ENCODE measurements at places on chromosomes 1 and 21.

DNA sequence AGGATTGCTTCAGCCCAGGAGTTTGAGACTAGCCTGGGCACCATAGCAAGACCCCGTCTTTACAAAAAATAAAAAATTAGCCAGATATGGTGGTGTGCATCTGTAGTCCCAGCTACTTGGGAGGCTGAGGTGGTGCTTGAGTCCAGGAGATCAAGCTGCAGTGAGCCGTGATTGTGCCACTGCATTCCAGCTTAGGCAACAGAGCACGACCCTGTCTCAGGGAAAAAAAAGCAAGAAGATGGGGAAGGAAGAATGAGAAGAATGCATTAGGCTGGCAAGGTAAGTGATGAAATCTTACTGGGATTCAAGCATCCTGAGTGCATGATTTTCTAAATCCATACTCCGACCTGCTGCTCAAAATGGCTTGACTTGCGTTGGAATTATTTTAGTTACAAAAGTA, 6.8 kb downstream of the PCP4L1 start:
- no peak for DNase-seq

DNA sequence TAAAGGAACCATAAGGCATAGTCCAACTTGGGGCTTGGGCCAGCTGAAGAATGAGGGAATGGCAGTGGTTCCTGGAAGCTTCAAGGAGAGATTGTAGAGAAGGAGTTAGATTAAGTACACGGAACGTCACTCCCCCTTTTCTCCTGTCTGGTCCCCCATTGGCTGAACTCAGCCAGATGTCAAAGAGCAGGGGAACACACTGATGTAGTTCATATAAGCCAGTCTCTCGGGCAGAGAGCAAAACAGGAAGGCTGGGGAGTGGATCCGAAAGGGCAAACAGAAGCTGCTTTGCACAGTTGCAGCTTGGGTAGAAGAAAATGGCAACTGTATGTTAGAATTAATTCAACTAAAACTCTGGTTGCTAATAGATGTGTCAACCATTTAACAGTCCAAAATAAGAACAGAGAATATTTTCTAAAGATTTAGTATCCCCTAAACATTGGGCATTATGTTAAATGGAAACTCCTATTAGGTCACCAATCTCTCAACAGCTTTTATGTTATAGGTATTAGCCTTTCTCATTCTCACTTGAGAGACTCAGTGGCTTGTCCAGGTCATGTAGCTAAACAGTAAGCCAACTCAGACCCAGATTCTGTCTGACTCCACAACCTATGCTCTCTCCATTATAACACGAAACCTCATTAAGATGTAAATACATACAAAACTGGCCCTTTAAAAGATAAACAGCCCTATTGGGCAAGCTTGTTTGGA, 600.7 kb upstream of the USP24 start:
- no peak for DNase-seq

GRCh38 chr1:25906644-25907300, 553 bp upstream of the STMN1 start:
- no peak for DNase-seq

DNA sequence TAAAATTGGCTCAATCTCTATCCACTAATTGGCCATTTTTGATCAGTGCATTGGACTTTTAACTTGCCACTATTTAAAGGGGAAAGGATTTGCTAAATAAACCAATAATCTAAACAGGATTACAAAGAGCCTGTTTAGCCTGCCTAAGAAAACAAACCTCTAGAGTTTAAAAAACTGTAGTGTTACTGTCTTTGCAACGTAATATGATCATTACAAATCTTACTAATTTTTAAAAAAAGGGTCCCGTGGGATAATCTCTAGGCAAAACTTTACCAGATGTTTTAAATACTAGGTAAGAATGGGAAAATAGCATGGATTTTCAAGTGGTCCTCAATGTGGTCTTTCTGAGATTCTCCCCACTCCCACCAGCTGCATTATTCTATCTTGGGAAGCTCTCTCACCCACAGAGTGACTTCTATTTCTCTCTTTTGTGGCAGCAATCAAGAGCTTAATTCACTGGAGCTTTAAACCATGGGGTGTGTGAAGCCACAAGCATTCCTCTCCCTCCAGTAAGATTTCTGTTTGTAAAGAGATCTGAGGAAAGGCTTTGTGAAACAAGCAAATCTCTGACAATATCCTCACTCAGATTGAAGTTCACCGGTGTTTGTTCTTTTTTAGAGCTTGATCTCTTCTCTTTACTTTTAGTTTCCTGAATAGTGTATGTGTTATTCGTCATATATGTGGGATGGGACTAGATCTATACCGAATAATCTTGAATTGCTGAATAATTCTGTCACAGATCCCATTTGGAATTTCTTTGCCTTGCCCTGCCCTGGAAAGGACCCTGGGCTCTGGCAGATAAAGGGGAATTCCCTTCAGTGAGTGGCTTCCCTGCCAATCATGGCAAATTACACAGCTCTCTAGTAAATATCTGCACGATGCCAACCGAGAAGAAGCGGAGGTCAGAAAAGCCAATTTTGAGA, 132.2 kb downstream of the TLR5 start:
- DNase-seq = no peak

DNA sequence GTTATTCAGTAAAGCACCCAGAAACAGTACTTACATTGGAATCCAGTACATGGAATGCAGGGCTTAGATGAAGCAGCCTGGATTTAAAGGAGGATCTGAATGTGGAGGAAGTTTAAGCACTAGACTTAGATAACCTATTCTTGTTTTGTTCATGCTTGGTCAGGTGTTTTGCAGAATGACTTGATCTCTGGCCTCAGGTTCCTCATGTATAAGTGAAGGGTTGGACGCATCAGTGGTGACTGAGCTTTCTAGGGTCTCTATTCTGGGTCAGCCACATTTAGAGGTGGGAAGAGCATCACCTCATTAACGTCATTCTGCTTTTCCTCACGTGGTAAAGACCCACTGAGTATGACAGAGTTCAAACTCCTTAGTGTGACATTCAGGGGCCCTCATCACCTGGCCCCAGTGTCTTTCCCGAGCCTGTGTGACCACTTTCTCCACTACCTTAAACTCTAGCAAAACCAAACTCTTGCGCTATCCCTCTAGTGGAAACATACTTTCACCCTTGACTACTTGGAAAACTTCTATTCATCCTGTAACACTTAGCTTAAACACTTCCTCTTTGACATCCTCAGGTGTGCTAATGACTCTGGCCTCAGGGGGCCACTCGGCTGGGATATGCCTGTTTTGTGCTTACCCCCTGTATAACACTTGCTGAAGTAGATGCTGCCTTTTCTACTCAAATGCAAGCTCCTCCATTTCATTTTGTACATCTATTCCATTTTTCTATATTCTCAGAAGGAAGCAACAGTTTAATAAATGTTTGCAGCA, 871 bp upstream of the ERICH3 start:
- no peak for DNase-seq

- DNase-seq = no peak
Measured at GRCh38 chr1:161070761-161071160, 1.1 kb upstream of the ARHGAP30 start.

DNA sequence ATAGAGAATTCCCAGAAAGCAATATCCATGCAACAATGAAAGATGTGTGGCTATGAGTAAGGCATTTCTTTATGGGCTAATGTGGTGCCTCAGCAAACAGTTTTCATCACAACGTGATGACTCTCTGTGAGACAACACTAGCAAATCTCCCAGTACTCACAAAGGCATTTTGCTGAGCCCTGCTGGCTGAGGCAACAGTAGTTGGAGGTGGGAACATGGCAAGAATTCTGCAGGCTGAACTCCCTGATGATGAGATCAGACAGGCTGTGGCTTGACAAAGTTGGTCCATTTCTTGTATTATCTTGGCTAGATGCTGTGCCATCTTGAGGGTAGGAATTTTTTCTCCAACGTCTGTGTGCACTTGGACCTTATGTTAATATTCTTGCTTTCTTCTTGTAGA, 24.6 kb downstream of the PROX1 start:
- DNase-seq = no peak

GRCh38 chr1:7558041-7558461, 213.0 kb upstream of the VAMP3 start:
- no peak for DNase-seq

GRCh38 chr1:110734133-110734680, 59.5 kb upstream of the KCNA3 start:
- no peak for DNase-seq

DNA sequence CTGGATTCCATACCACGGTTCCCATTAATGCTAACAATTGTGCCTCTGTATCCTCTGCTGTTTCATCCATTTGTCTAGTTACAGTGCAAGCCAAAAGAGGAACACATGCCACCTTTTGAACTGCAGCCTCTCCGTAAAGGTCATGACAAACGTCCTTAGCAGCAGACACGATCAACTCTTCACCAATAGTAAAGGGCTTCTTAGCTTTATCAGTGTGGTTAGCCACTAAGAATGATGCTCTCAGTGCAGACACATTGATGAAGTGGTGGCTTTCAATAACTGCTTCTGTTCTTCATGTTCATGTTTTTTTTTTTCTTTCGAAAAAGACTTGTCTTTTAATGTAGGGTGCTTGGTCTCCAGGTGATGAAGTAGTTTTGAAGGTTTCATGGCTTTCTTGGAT, 14.3 kb downstream of the XPR1 start:
- DNase-seq = no peak

DNA sequence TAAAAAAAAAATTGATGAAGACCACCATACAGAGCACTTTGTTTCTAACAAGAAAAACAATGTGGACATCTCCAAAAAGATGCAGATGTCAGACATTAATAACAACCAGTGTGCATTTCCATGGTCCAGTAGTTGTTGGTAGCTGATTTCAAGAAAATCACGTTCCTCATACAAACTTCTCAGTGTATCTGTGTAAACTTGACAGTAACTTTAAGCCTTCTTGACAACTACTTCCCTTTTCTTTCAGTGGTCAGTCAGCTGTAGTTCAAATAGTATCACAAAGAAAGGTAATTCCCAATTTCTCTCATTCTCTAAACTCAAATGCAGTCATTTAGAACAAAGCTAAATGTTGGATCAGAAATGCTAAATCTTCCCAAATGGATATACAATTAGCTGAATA, 879.9 kb downstream of the AMY1C start:
- no peak for DNase-seq

GRCh38 chr1:151347523-151348246, 633 bp upstream of the RFX5 start:
- DNase-seq = no peak

- DNase-seq = no peak
Measured at GRCh38 chr1:10108948-10109708, 76.4 kb downstream of the UBE4B start.

- no peak for DNase-seq
Measured at GRCh38 chr1:161182214-161182613, 4.9 kb upstream of the B4GALT3 start.

GRCh38 chr1:11784993-11785769, 20.6 kb downstream of the MTHFR start:
- DNase-seq = no peak

DNA sequence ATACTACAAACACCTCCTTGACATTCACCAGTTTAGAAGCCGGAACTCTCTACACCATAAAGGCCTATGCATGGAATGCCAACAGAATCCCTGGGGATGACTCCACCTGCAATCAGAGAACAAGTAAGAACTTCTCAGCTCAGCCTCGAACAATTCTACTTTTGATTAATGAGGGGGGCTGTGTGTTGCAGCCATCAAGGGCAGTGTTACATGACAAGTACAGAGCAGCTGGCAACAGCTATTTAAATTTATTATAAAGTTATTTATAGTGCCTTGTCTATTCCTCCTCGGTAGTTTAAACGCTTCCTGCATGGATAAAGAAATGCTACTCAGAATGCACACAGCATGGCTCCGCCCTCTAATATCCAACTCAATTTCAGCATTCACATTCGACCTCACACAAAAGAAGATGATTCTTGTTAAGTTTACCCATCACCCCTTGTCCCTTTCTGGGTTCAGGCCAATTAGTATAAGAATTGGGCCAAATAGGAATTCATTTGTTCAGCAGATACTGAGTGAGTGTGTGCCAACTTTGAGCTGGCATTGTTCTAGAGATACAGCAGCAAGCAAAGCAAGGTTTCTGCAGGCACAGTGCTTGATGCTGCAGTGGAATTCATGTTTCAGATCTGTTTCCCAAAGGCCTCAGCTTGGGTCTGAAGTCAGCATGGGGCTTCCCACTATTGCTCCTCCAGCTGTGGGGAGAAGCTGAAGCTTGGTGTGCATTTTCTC, 6.4 kb downstream of the FNDC7 start:
- DNase-seq = no peak

GRCh38 chr1:76125473-76126219, 51.1 kb downstream of the ST6GALNAC3 start:
- no peak for DNase-seq

GRCh38 chr1:236844499-236845271, 49.6 kb downstream of the MTR start:
- no peak for DNase-seq

DNA sequence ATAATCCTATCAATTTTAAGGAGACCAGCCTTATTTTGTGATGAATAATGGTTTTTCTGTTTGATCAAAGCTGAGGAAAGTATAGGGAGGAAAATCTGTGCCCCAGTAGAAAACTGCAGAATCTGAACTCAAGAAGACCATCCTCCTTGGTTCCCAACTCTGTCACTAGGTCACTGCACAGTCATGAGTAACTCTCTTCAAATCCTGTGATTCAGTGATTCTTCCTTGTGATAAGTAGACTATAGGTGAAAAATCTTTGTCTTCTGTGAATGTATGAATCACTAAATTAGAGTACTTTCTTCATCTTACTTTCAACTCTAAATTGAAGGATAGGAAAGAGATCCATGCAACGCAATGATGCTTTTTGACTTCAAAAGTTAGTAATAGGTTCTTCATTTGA, 13.3 kb upstream of the OR2L5 start:
- no peak for DNase-seq

DNA sequence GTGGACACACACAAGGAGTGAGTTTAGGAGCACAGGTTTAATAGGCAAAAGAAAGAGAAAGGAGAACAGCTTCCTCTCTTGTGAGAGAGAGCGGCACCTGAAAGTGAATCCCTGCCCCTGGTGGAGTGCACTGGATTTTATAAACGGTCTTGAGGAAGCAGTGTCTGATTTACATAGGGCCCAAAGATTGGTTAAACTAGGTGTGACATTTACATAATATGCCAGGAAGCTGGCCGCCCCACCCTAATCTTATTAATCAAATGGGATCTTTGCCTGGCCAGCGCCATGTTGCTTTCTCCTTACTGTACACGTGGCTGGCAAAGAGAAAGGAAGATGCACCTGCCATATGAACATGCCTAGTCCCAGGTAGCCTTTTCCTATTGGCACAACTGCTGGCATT, 38.7 kb downstream of the CFH start:
- no peak for DNase-seq

- DNase-seq = no peak
Measured at GRCh38 chr1:15633756-15634420, 16.6 kb downstream of the DDI2 start.

DNA sequence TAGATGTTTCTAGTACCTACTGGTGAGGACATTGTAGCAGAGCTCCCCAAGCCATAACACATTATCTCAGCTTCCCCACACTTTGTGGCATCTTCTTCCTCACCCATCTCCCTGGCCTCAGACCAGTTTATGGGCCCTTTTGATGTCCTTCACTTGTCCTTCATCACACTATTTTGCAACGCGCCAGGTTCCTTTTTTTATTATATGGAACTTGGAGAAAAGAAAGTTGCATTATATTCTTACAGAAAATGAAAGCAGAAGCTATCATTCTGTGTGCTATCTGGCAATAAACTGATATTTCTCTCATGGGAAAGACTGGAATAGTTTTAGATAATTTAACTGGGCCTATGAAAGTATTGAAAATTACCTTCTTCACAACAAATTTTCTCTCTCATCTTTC, 196.9 kb upstream of the ETV3 start:
- DNase-seq = no peak

GRCh38 chr1:158969855-158970254, 38.5 kb downstream of the PYHIN1 start:
- DNase-seq = no peak

Data from AG09319 (cell line).